Right renal pelvis (tissue), 4 donors: ENCODE measurements at places on chromosomes 2 and 18. TPM values are rescaled to one million over a fixed set of nuclear protein-coding genes. Genes with fewer than 3 reads are reported as not detected.

The SERPINB12 gene
- polyA plus RNA-seq = 0.04 TPM

The ASB18 gene
- polyA plus RNA-seq = not detected

The DNAJC5G gene
- polyA plus RNA-seq = 0.55 TPM

The IL1A gene
- not detected for polyA plus RNA-seq

The FEV gene
- polyA plus RNA-seq = 0.08 TPM

The FOXI3 gene
- 0.08 TPM for polyA plus RNA-seq
